ENCODE measurements at places on chromosomes 2 and 18.

DNA sequence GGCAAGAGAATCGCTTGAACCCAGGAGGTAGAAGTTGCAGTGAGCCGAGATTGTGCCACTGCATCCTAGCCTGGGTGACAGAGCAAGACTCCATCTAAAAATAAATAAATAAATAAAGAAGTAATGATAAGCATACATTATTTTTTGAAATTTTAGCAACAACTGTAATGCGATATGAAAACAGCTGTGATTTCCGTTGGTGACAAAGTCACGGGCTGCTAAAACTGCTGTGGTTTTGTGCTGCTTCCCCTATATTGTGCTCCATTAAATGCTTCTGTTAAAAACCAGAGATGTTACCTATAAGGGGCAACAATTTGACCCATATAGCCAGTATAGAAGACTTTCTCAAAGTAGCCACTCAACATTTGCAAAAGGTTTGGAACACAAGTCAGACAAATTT is 8.3 kb downstream of the TRIM54 start:
- DNase-seq, result no peak

GRCh38 chr2:181540421-181540820 is 83.2 kb downstream of the ITGA4 start:
- no peak for DNase-seq

- DNase-seq, result no peak
Measured at GRCh38 chr2:29433920-29434319, 318.7 kb downstream of the CLIP4 start.

DNA sequence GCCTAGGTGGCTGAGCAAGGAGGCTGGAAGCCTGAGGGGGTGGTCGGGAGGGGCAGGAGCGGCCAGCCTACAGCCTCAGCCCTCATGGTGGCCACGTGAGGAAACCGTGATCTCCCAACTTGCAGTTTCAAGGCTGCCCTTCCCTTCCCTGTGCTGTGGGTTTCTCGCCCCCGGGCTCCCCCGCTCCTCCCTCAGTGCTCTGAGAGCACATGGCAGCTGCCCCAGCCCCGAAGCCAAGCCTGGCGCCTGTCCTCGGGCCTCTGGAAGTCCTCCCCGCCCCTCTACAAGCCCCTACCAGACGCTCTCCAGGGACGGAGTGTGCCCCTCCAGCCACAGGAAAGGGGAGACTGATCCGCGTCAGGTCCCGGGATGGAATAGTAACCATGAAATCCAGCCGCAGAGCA is 586 bp upstream of the ANKRD23 start:
- no peak for DNase-seq

- DNase-seq, result no peak
Measured at GRCh38 chr2:66433945-66434678, 813 bp upstream of the MEIS1 start.

- no peak for DNase-seq
Measured at GRCh38 chr2:181317511-181317910, 139.7 kb upstream of the ITGA4 start.

- no peak for DNase-seq
Measured at GRCh38 chr2:85796341-85797262, 42.8 kb downstream of the ATOH8 start.

- DNase-seq, result no peak
Measured at GRCh38 chr18:76364282-76365259, 130.5 kb downstream of the ZNF516 start.

GRCh38 chr2:67797801-67798540 is 264.8 kb downstream of the C1D start:
- no peak for DNase-seq

DNA sequence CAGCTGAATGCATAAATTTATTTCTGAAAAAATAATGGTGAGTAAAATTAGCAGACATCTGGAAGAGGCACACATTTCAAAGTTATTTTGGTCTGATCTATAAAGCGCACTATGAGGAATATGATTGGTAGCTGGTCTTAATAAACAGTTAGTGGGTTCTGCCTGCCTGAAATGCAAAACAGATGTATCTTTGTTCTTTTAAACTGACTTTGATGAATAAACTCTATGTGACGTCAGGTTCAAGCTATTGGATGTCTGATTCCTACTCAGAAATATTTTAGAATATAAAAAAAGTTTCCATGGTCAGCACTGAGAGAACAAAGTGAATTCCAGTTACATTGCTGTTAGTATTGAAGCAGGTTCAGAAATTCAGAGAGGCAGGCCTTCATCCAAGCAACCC is 136.4 kb downstream of the TPGS2 start:
- DNase-seq, result no peak

DNA sequence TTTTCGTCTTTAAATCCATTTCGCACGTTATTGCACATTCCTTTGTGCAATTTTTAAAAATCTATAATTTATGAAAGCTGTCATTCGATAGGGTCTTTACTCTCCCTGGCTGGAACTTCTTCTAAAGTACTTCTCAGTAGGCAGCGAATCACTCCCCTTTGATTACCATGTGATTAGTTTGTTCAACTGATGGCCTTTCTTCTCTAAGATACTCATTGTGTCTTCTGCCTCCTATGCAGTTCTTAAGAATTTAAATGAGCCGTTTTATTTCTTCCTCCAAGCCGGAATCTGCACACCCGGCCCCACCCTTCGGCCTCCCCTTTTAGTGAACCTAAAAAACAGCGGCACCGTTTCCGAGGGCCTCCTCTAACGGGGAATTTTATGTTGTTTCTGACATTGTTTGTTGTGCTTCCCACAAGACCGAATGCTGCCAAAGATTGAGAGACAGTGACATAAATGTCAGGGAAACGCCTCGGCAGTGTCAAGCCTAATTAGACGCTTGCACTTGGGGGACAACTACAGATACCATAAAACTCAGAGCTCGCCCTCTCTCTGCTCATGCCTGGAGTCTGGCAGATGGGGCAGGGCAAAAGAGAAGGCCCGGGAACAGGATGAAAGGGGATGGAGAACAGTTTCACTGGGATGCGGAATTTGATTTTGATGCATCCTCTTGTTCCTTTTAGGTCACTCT is 255.3 kb downstream of the BCL11A start:
- DNase-seq, result no peak

GRCh38 chr18:36899289-36899688 is 70.4 kb downstream of the KIAA1328 start:
- no peak for DNase-seq

DNA sequence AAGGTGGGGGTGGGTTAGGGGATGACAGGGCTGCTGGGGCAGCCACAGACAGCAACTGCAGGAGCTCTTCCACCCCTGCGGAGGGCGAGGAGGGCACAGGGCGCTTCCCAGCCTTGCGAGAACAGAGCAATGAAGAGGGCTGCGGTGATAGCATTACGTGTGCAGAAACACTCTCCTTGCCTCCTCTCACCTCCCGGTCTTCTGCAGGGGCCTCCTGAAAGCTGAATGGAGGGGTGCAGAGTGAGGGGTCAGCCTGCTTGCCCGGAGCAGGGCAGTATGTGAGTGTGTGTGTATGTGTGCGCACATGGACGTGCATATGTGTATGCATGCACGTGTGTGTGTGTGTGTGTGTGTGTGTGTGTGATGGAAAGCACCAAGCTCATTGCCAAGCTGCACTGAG is 29.5 kb upstream of the IL1R2 start:
- DNase-seq, result no peak

- DNase-seq, result no peak
Measured at GRCh38 chr18:35143622-35144596, 96.9 kb upstream of the ZNF397 start.

DNA sequence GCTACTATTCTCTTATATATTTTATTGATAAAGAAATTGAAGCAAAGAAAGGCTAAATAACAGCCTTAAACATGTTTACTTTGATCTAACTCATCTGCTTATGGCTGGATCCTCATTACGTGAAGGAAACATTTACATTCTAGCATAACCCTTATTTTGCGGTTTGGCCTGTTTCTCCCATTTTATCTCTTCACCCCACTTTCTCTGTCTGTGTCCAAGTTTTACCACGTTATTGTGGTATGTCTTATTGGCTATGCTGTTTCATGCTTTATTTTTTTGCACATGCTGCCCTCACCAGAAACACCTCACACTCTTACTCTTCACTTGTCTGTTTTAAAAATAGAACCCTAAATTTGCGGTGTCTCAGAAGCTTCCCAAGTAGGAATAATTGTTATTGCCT is 78.5 kb downstream of the RPIA start:
- no peak for DNase-seq

- no peak for DNase-seq
Measured at GRCh38 chr2:202831242-202832220, 40.0 kb downstream of the ICA1L start.

DNA sequence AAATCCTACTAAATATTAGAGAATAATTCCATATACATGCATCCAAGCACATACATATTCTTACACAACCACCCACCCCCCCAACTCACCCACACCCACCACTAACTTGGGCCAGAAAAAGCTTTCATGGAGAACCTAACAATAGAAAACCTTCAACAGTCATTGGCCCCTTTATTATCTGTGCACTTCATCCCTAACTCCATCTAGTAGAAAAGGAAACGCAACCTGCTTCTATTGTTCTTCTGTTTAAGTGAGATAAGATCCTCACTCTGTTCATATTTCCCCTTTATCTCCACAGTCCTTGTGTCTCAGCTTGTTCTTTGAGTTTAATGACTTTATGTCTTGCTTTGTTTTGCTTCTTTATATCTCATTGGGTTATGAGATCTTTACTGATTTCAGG is 1740.2 kb upstream of the CELF4 start:
- DNase-seq, result no peak

Data from stimulated activated CD8-positive, alpha-beta memory T cell treated with anti-CD3 and anti-CD28 coated beads, Interleukin-2, amount 100 ng/mL, for 1 hour (primary cell).